Epithelial cell of prostate (primary cell): ENCODE measurements at places on chromosomes 12 and 14.

DNA sequence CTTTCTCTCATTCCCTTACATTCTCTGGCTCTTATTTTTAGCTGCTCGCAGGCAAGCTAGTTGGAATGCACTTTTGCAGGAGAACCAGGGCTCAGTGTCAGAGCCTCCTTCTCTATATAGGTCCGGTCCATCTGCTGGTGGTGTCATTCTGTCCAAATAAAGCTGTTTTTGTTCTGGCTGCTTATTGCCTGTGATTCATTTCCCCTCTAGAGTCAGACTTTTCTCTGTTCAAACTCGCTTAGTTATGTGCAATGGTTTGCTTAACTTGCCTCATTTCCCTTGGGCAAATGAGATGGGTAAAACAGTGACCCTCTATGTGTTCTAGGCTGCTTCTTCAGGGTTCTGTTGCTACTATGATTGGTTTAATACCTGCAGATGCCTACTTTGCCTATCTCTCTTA, 2.9 kb downstream of the SMARCD1 start:
- peak; percentile 56 for DNase-seq

DNA sequence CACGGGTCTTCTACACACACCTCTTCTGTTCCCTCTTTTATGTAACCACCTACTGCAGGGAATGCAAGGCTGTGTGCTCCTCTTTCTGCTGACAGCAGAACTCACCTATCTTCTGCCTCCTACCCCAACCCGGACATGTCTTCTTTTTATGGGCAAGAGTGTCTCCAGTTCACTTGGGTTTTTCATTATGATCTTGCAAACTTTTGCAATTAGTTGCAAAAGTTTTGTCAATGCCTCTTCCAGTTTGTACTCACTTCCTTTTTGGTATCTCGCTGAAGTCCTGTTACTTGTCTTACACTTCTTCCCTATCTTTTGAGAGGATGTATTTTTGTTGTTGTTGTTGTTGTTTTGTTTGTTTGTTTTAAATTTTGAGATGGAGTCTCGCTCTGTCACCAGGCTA, 50.6 kb downstream of the DRAM1 start:
- DNase-seq, result no peak

- no peak for DNase-seq
Observed at GRCh38 chr14:49861699-49862088, 9.1 kb upstream of the NEMF start.

DNA sequence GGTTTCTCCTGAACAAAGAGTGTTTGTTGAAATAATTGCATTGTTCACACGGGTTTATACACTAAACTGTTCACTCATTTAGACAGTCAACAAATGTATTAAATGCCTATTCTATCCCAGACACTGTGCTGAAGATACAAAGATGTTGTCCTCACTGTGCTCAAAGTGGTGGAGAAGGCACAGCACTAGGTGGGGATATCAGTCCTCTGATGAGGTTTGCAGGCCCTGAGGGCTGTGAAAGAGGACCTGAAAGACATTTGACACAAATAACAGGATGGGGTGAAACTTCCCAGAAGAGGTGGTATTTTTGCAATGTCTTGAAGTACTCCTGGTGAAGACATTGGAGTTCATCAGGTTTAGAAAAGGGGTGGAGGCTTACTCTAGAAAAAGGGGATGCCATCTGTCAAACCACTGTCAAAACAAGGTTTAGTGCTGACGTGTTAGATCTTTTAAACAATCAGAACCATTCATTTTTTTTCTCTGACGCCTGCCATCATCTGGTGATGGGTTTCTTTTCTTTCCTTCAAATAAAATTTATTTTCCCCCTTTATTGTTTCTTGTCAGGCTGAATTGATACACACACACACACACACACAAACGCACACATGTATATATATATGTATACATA, 69.5 kb downstream of the ACSS3 start:
- DNase-seq, result no peak

DNA sequence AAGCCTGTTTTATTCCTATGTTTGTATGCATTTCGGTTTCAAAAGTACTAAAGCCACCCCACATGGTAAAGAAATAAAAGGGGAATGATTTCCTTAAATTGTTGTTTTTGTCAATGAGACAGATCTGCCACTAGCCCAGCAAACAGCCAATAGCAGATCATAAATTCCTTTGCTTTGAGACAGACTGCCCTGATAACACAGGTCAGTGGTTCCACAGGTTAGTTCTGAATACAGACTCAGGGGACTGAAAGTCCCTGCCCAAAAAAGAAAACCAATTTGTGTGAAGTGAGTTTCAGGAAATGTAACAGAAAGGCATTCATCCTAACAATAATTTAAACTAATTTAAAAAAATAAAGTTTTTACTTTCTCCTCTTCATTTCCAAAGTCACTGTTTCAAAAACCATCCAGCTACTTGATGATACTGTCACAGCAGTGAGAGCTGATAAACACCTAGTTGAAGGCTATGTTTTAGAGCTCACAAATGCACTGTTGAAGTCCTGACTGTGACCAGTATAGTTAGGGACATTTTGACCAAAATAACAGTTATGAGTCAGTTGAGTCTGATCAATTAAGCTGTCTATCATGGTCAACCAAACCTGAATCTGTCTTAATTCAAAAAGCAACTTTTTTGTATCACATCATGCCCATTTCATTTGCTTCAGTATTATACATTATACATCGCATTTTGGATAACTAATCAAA, 77.7 kb downstream of the LGR5 start:
- DNase-seq, result no peak

DNA sequence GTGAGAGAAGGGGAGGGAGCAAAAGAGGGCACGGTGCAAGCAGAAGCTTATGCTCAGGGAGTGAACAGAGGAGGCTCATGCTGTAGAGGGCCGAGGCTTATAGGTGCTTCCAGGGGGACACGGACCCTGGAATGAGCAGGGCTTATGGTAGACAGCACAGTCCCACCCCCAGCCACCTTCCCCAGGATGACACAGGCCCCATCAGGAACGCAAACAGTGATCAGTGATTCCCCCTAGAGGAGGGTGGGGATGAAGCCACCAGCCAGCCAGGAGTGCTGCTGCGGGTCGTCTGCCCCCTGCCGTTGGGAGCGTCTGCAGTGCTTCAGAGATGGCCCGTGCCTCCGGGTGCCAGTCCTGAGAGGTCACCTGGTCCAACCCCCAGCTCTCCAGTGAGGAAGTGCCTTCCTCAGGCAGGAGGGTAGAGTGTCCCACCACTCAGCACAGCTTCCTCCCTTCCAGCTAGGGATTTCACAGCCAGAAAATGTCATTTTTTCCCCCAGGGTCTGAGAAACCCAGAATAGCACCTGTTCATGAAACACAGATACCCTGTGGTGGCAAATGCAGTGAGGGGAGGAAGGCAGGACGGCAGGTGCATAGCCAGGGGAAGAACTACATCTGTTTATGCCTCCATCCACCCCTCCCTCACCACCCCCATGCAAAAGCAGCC, 60.7 kb downstream of the SLC6A12 start:
- DNase-seq, result no peak

GRCh38 chr12:45431126-45431525, 215.2 kb downstream of the ANO6 start:
- no peak for DNase-seq

DNA sequence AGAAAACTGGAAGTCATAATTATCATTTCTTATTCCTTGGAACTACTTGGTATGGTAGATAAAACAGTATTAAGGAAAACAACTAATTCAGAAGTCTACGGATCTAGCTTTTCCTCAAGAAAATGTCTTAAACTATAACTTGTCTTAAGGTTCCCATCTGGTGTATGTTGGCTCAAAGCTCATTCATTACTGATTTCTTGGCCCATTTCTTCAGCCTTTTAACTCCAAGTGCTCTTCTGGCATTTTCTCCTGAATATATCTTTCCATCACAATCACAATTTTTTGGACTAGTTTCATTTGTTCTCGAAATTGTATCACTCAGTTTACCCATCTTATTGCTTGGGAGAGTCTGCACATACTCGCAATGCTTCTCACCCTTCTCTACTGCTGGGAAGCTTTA, 150.1 kb downstream of the C12orf50 start:
- no peak for DNase-seq

DNA sequence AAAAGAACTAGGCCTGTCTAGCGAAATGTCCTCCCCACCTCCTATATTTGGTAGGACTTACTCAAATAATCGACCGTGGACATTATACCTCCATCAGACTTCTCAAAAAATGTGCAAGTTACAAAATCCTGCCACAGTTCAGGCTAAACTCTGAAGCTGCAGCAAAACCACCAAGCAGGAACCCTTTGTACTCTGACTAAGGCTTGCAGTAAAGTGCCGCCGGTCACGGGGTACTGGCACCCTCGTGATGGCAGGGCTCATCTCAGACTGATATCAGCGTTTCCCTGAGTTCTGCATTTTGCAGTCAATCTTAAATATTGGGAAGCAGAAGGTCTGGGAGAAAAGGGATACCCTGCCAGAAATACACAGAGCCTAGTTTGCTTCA, 17.1 kb downstream of the SLC11A2 start:
- DNase-seq, result no peak

GRCh38 chr12:103657331-103657730, 70.3 kb downstream of the STAB2 start:
- peak; percentile 20 for DNase-seq

- no peak for DNase-seq
Observed at GRCh38 chr12:73186272-73186671, 914.1 kb downstream of the TRHDE start.

DNA sequence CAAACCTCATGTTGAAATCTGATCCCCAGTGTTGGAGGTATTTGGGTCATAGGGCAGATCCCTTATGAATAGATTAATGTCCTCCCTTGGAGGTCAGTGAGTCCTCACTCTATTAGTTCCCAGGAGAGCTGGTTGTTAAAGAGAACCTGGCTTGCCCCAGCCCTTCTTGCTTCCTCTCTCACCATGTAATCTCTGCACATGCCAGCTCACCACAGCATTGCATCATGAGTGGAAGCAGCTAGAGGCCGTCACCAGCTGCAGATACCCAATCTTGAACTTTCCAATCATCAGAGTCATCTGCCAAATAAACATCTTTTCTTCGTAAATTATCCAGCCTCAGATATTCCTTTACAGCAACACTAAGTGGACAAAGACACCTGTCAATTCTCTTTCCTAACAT, 161.8 kb upstream of the IGF1 start:
- DNase-seq, result no peak

DNA sequence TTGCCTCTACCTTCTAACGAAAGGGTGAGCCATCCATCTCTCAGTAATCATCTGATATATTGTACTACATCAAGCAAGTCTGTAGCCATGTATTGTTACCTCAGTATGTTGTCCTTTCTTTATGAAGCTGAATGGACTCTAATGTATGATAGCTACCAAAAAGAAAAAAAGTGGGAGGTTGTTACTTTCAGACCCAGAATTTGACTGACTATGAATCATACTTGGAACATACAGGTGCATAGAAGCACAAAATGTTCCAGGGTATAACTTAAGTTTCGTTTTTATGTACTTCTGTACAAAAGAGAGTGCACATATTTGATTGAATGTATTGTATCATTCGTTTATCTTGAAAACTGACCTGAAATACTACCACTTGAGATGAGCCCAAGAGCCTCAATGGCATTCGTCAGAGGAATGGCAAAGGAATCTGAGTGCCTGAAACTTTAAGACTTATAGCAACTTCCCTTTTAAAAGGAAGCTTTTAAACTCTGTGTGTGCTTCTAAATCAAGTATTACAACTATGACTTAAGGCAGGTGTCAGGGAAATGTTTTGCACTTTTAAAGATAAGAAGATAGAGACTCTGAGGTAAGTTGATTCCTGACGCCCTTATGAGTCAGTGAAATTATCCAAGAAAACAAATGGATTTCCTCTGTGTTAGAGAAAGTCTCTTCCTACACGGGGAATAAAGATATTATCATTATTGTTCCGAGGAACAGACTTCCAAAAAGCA, 951.5 kb downstream of the GALC start:
- DNase-seq, result no peak

- no peak for DNase-seq
Observed at GRCh38 chr12:20050221-20050620, 318.1 kb upstream of the PDE3A start.

GRCh38 chr14:100540926-100541620, 46.1 kb downstream of the BEGAIN start:
- no peak for DNase-seq

GRCh38 chr14:51487848-51488247, 163.9 kb upstream of the FRMD6 start:
- no peak for DNase-seq

DNA sequence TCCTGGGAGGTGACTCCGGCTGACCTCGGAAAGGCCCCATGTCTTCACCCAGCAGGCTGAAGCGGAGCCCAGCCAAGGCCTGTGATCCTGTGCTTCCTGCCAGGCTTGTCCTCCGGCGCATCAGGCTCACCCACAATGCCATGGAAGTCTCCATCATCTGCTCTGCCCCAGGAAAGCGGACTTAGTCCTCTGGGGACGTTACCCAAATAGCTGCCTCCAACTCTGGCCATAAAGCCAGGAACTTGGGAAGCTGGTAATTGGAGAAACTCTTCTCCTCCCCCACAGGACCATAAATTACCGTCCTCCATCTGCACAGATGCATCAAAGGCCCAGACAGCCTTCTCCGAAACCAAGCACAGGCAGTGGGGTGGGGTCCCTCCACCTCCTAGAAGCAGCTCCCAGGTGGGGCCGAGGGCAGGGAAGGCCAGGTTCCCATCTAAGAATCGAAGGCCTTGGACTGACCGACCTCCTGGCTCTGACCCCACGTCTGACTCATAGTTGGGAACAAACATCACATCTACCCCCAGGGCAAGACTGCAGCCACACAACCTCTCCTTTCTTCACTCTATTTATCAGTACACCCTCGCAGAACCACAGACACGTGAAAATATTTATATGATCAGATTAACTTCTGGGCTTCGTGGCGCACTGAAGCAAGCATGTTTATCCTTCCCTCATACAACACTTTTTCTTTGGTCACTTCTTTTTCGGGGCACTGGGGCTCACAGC, 56.4 kb downstream of the PITPNM2 start:
- DNase-seq, result no peak

DNA sequence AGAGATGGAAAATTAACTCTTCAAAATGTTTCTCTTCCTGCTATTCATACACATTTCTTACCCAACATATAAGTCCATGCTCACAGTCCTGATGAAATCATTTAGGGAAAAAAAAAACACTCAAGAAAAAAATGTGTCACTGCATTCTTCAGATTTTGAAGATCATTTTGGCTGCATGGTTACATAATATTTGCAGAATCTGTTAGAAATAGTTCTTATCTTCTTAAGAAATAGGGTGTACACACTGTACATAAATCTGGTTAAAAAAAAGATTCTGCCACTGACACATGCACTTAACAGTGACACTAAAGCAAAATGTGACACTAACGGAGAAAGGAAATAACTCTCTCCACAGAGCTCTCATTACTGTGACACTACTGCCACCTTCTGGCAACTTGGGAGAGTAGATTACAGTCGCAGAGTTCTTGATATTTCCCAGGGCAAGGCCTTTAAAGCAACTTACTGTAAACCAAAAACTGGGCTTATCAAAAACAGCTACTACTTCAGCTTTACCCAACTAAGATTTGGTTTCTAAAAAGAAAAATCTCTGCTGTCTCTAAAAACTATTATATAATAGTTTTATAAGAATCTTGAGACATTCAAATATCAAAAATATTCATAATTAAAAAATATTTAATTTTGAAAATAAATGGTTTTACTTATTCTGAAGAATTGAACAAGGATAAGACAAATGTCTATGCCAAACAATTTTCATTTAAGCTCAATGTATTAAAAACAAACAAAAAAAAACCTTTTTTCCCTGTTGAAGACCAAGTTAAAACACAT, 65.0 kb downstream of the SETD3 start:
- no peak for DNase-seq

- DNase-seq, result no peak
Observed at GRCh38 chr14:89415159-89415558, 1.9 kb downstream of the FOXN3 start.
